ENCODE measurements at places on chromosomes 4 and X.

GRCh38 chr4:48071191-48071590 is 54.6 kb downstream of the NIPAL1 start:
- DNase-seq = no peak

GRCh38 chr4:40212674-40213527 is 16.1 kb downstream of the RHOH start:
- DNase-seq = no peak

GRCh38 chr4:138861135-138861534 is 154.4 kb upstream of the NOCT start:
- DNase-seq = no peak

- DNase-seq = no peak
Measured at GRCh38 chr4:74944354-74944793, 11.5 kb downstream of the PARM1 start.

GRCh38 chr4:184386271-184386781 is 88.0 kb downstream of the IRF2 start:
- DNase-seq = no peak

DNA sequence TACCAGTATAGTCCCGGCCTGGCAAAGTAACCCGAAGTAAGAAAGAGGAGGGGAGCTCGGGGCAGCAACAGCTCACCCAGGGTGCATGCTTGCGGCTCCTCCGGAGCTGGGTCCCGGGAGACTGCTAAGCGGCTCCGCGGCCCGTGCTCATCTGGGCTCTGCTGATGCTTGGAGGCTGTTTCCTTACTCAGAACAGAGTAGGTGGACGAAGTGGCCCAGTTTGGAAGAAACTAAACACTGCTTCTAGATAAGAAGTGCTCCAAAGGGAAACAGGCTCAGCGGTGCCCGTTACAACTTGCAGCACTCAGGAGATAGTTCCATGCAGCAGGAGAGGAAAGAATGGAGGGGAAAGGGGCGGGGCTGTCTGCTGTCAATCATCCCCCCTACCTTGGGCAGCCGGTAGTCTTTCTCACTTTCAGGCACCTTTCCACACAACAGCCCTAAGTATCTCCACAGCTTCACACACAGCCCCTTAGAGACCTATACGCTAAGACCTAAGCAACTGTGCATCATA is at the start of gene COL4A6:
COL4A6 (minus strand) TSS at position 313 of the 514 bp plus-strand sequence; CDS start at position 87, 226 bp downstream.
- no peak for DNase-seq

- DNase-seq = no peak
Measured at GRCh38 chrX:18833071-18833731, 125.8 kb downstream of the PPEF1 start.

DNA sequence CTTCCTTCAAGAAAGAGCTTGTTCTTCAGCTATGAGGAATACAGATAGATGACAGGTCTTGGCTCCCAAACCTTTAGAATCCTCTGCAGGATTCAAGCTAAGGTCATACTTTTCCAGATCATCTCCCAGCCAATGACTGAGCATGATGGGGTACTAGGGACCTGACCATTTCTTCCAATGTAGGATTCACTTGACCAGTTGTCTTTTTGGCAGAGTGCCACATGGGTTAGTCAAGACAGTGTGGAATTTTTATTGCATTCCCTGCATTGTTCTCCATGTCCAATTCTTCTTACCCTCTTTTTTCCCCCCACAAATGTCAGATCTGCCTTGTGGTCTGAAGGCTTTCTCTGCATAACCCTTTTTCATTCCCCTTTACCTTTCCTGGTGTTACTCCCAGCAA is 99.5 kb downstream of the CCSER1 start:
- peak; percentile 46 for DNase-seq

DNA sequence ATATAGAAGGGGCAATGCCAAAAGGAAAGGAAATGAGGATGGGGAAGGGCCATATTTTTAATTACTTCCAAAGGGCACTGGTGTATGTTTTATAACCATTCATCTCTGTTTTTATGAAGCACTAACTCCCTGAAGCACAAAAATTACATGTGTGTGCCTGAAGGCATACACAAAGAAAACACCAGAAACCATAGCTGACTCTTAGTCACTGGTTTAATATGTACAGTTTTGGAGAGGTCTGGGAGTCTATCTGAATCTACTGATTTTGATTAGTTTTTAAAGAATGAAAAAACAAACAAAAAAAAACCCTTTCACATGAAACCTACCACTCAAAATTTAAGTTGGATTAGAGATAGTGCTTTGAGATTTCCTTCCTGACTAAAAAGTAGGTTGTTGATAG is 438.7 kb downstream of the RPA4 start:
- no peak for DNase-seq

- DNase-seq = no peak
Measured at GRCh38 chr4:78136109-78137081, 79.3 kb downstream of the FRAS1 start.

DNA sequence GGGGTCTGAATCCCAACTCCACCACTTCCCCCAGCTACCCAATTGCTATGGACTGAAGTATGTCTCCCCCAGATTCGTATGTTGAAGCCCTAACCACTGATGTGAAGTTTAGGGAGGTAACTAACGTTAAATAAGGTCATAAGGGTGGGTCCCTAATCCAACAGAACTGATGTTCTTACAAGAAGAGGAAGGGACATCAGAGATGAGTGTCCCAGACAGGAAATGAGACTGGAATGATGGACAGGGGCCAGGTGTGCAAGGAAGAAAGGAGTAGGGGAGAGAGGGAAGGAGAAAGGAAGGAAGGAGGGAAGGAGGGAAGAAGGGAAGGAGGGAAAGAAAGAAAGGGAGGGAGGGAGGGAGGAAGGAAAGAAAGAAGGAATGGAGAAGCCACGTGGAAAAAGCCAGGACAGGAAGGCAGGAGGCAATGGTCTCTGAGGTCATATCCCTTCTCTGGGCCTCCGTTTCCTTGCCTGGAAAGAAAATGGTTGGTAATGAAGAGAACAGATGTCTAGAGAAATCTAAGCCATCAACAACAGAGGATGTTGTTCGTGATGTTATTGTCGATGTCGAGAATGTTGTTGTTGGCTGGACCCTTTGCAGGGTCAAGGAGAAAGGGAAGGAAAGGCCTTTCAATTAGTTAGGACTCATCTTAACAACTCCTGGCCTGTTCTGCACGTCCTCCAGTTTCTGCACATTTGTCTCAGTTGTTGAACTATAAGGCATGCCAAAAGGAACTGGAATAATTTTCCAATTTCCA is 59.0 kb upstream of the FGFBP2 start:
- no peak for DNase-seq

DNA sequence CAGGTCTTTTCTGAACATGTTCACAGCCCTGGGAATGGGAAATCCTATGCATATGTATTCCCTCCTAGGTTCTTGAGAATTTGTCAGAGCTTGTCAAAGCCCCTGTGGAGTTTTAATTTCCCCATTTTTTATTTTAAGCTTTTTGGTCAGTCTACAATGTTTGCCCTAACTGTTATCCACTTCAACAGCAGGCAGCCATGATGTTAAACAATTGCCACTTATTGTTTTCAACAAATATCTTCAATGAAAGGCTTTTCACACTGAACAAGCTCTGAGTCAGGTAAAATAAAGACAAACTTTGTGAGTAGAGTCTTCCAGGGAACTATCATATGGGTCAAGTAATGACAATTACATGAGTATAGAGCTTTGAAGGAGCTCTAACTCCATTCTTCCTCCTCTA is 25.0 kb upstream of the ATP1B4 start:
- DNase-seq = no peak

- no peak for DNase-seq
Measured at GRCh38 chrX:153063315-153063714, 7.0 kb downstream of the PNMA3 start.

DNA sequence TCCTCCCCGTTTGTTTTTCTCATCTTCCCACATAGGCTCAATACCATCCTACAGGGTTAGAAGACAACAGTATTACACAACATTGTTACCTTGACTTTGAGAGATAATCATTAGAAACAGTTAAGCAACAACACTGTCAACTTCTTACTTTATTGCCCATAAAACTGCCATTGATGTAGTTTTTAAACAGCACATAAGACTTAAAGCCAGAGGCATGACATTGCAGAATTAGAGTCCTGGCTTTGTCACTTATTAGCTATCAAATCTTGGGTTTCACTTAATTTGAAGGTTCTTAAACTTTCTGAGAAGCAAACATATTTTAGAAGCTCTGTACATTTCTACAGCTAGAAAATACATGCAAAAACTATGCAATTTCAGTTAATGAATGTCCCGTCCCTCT is 41.8 kb downstream of the EIF4E start:
- DNase-seq = no peak

- peak; percentile 10 for DNase-seq
Measured at GRCh38 chrX:23575281-23575680, 92.0 kb upstream of the PRDX4 start.

DNA sequence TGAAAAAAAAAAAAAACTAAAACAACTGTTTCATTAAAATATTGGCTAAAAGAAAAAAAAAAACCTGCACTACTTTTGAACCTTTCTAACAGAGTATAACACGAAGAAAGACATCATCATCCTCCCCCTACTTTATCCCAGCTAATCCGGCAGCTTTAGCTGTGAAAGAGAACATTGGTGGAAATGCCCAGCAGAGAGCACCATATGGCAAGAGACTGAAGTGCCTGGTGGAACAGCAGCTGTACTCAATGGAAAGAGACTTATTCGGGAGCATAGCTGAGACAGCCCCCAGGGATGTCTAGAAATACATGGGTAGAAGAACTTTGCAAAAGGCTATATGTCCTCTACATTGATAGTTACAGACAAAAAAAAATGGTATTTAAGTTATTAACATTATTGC is 30.3 kb downstream of the STPG2 start:
- no peak for DNase-seq

DNA sequence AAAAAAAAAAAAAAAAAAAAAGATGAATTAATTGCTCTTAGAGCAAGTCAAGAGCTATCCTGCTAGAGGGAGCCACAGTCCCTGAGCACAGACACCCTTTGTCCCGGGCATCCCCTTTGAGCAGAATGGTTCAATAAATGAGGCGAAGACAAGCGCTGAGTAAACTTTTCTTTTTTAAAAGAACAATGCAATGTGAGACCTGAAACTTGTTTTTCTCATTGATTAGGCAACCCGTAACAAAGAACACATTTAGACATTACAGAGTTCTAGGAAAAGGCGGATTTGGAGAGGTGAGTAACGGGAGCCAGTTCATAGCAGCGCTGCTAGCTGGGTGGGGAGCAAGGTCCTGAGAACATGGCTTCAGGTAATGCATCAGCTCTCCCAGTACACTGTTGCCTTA is 46.1 kb downstream of the GRK4 start:
- DNase-seq = no peak

DNA sequence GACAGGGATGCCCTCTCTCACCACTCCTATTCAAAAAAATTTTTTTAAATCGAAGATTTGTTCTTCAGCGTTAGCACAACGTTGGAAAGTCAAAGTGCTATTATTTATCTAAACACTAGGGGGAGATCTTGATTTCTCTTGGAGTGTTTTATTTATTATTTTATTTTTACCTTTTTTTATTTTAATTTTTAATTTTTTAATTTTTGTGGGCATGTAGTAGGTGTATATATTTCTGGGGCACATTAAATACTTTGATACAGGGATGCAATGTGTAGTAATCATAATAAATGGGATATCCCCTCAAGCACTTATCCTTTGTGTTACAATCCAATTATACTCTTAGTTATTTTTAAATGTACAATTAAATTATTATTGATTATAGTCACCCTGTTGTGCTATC is 37.4 kb upstream of the SLC10A4 start:
- no peak for DNase-seq

DNA sequence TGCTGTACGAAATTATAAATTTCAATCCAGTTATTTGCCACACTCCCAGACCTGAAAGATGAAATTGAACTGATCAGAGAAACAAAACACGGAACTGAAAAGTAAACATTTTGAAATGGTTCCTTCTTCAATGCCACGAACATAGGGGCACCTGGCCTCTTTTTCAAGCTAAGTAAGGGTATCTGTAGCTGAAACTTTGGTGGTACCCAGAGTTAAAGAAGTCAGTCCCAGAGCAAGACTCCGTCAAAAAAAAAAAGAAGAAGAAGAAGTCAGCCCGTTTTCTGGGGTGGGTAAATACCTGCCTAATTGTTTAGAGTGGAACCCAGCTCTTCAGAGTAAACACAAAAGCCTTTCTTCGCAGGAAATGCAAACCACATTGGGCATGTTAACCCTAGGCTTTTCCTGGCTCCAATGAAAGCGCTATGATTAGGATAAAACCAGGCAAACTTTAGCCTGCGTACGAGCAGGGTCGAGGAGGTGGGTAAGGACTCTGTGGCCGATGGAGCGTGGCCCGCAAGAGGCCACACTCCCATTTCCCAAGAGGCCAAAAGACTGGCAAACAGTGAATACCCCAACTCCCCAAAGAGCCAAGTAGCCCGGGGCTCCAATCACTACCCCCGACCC is 1.3 kb downstream of the ANTXR2 start:
- DNase-seq = no peak

- DNase-seq = no peak
Measured at GRCh38 chr4:106149026-106149425, 167.0 kb downstream of the TBCK start.

DNA sequence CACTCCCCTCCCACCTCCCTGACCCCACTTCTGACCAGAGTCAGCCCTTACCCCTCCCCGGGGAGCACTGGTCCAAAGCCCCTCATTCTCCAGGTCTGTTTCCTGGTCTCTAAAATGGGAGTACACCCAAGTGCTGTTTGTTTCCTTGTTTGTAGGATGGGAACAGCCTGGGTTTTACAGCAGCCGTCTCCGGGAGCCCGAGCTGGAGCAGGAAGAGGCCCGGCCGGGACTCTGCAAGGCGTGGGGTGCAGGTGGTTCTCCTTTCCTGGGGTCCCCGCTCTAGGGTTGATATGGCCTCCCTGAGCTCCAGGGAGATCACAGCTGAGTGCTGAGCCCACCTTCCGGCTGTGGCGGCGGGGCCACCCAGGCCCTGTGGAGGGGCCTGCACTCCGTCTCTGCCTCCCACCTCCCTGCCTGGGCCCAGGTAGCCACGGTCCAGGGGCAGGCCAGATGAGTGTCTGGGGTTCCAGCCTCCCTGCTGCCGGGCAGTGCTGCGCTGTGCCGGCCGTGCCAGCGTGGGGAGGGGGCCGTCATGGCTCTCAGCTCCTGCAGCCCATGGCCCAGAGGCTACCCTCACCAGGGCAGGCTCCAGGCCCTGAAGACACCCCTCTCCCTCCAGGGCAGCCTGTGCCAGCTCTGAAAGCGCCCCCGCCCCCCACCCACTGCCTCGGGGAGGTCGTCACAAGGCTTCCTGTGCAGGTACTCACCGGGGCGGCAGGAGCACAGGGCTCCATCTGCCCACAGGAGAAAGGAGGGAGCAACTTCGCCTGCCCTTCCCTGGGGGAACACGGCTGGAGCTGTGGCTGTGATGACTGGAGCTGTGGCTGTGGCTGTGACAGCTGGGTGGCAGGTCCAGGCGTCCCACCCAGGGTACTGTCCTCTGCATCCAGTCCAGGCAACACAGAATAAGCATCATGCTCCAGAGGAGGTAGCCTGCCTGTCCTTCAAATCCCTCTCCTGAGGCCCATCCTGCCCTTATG is 98.8 kb downstream of the ADRA2C start:
- DNase-seq = no peak

DNA sequence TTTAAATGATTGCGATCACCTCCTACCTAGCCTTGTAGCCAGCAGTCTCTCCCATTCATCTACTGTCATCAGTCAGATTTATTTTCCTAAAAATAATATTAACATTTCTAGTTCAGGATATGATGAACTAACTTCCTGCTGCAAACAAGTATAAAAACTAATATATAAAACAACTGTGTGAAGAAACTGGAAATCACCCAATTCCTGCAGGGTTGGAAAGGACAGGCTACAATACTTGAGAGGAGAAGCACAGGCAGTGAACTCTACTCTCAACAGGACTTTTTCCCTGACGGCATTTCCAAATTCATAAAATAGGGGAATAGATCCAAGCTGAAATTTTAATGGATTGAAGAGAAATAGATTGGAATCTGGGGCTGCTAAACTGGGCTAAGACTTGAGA is 14.2 kb upstream of the BBS12 start:
- no peak for DNase-seq

Data from HS-5 (cell line).